GM13977 (cell line): ENCODE measurements at places on chromosomes 11 and 22.

GRCh38 chr22:37491559-37492427 is 5.6 kb upstream of the MFNG start:
- no peak for DNase-seq

GRCh38 chr22:38441620-38442287 is 13.2 kb downstream of the KCNJ4 start:
- no peak for DNase-seq

DNA sequence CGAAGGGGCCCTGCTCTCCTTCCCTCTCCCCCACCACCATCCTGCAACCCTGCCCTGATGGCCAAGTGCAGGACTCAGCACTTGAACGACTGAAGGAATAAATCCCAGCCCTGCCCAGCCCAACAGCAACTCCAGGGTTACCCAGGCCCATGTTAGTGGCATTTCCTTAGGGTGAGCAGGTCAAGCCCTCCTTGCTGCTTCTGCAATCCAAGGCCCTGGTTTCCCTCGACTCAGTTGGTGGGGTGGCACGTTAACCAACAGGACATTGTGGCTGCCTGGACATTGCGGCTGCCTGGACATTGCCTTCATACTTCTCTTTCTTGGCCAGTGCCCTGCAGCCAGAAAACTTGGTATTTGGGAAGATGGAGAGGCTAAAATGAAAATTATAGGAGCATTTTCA is 141.4 kb downstream of the TRIM29 start:
- DNase-seq = no peak

DNA sequence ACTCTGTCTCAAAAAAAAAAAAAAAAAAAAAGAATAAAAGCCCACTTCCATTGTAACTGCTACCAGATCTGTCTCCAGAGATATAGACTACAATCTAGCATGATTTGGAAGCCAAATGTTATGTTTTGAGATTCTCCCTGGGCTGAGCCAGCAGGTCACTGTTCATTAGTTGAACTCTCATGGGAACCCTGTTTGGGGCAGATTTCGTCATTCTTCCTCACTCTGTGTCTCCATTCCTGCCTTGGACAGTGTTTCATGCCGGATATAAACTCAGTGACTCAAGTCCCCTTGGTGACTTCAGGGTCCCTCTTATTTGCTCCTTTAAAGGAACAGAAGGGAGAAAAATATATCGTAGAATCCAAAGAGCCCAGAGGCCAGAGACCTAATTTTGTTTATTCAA is 378.1 kb downstream of the LARGE1 start:
- DNase-seq = no peak

DNA sequence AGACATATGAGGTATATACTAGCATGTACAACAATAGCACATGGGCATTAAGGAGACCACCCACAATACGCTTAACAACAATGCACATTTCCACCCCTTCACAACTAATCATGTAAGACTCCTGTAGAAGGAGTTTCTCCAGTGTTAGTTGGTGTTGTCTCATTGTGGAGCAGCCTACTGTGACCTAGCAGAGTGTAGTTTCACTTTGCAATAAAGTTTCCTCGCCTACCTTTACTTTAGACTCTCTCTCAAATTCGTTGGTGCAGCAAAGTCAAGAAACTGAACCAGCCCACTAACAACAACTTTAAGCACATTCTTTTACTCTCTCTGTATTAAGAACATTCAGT is 863.6 kb downstream of the FAM181B start:
- peak; percentile 4 for DNase-seq

DNA sequence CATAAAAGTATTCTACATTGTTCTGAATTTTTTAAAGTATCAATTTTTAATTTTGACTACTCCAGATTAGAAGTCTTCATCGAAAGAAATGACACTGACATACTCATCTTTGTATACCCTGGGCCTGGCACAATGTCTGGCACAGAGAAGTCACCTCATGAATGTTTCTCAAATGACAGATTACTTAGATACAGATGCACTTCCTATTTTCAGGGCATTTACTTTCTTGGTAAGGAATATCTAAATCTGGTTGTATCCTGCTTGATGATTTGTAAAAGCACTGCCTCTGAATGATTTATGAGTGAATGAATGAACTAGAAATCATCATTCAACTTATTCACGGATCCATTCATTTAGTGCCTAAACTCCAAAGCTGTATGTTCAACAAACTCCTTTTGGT is 1784.7 kb downstream of the LRRC4C start:
- DNase-seq = no peak

DNA sequence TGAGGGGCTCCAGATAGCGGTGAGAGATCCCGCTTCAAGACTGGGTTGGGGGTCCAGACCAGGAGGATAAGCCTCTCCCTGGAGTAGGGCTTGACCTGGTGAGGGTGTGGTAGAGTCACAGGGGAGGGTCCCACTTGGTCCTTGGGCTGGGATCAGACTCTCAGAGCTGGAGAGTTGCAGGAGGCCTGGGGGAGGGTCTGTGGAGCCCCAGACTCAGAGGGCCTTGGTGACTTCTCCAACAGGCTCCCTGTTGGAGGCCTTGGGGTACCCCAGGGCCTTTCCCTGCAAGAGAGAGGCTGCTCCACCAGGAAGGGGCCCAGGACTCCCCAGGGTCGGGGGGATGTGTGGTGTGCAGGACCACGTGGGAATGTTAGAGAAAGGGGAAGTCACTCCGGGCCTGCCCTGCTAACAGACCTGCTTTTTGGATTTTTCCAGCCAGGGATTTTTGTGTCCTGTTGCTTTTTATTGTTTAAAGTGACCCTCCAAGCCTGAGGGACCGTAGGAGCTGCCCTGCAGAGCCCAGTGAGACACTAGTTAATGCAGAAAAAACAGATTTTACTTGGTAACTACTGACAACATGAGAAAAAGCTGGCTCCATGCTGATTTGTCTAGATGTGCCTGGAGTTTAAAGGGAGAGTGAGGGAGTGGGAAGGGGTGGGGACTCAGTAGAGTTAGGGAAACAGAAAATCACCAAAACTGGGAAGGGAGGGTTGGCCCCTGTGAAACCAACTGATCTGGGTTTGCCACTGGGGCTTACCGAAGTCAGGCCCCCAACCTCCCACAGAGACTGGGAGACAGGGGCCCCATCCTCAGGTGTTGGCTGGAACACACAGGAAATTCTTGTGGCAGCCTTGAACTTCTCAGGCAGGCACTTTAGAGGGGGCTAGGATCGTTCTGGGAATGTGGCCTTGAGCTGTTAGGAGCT is 801 bp upstream of the TXNRD2 start:
- peak; percentile 72 for DNase-seq

DNA sequence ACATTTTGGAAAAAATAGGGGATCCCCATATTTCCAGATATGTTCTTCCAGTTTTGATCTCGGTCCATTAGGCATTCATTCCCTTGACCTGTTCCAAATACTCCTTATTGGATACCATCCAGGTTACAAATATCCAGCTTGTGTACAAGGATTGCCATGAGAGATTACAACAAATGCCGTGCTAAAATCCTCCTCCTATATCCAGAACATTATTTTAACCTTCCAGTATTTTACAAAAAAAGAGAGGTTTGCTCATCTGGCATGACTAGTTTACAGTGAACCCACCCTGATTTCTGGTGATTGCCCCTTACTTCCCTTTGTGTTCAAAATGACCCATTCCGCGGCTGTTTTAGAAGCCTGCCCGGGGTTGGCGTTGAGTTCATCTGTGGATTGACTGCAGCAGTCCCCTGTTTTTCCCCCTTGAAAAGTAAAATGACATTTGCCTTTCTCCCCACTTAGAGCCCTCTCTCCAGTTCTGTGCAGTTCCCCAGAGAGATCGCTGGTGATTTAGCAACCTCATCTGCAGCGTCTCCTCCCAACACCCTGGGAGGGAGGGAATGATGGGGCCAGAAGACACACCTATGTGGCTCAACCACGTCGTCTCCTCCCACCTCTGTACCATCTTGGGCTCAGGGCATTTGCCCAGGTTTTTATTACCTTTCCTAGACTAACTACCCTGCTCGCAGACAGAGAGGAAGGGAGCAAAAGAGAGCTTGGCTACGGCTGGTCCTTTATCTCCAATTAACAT is 73.6 kb downstream of the DSCAML1 start:
- no peak for DNase-seq

DNA sequence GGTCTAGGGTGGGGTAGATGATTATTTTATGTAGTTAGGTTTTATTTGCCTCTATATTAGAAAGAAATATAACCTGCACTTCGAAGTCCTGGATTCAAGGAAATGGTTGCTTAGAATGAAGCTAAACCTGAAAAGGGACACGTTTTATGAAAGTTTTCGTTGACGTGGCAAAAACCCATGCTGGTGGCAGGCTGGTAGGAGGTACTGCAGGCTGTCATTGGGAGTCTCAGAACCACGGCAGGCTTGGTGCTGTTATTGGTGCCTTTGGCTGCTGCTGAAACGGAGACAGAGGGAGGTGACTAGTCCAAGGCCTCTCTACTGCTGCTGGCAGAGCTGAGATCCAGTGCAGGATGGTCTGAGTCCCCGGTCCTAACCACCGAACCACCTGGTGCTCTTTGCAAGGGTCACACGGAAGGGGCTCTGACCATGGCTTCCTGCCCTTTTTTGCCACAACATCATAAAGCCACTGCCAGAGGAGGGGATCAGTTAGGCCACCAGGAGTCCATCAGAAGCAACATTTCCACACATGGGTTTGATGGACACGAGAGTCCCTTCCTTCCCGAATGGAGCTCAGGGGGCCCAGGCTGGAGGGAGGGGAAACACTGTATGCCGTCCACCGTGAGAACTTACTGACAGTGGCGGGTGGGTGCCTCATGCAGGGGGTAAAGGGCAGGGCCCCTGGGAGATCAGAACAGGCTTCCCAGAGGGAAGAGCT is 13.4 kb downstream of the CSF2RB start:
- DNase-seq = no peak

DNA sequence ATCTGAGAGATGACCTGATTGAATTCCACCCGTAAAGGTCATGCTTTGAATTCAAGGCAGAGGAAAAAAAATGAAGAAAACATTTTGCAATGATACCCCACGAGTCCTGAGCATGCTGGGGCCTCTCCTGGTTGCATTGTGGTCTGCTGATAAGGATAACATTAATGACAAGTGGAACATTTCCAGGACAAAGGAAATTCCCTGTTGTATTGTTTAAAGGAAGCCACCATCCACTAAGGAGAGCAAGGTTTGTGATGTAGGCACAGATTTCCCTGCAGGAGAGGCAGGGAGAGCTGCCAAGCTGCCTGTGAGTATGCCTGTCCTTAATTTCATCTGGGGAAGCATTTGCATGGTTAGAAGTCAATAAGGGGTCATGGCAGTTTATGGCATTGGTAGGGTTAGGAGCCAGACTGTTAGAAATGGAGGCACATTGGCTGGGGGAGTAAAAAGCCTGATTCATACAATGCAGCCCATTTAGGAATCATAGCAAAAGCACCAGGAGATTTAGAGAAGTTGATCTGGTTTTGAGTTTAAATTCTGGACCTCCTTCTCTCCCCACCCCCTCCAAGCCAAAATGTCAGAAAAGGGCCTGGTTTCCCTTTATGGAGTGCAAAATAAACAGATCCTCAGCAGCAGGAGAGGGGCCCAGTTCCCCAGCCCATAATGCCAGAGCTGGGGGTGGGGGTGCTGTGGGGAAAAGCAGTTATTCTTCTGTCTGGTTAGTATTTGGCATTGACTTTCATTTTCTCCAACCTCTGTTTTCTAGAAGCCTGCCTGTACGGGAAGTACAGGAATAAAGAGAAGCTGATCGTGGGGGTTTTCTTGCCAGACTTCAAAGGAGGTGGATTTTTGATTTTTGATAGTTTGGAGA is 22.1 kb downstream of the FLI1 start:
- DNase-seq = no peak

- no peak for DNase-seq
Measured at GRCh38 chr22:30829901-30830550, 135.4 kb downstream of the OSBP2 start.

DNA sequence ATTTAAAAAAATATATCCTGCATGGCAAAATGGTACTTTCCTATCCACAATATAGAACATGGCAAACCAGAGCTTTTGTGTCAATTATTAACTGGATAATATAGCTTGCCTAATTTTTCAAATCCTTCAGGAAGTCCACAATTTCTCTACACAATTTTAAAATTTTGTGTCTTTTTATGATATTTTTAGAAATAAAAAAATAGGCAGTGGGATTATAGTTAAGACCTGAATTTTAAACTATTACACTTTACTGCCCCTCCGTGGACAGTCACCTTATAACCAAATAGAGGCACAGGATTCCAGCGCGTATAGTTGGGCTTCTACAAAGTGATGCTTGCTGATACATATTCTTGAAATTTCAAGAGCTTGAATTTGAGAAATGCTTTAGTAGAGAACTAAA is 2.1 kb upstream of the DMC1 start:
- peak; percentile 53 for DNase-seq

- DNase-seq = no peak
Measured at GRCh38 chr11:78654071-78654470, 79.4 kb upstream of the NARS2 start.

DNA sequence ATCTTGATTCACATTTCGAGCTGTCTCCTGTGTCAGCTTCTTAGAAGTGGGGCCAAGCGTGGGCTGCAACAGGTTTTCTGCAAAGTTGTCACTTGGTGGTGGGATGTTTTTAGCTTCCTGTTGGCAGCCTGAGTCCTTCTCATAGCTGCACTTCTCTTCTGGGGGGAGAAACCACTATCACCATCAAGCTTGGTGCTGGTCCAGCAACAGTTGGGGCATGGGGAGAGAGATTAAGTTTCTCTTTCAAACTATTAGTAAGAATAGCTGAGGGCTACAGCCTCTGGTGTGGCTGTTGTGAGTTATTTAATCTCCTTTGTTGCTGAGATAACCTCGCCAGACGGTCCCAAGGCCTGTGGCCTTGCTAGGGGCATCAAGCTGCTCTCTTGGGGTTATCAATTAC is 123.3 kb upstream of the CRYBB3 start:
- DNase-seq = no peak

GRCh38 chr11:100942016-100942415 is 187.6 kb downstream of the PGR start:
- no peak for DNase-seq

DNA sequence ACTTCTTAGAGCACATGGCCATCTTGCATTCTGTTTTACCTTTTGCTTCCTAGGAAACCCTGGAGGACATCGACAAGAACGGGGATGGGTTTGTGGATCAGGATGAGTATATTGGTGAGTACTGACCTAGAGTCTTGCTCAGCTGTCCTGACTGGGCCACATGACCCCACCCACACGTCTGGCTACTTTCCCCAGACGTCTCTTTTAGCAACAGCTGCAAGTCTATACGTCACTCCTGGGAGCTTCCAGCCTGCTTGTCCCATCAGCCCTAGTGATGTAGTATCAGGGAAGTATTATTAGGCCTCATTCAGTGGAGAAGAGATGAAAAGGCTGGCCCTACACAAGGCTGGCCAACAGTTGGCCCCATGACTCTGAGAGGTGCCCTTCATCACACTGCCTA is 9.6 kb downstream of the RCN1 start:
- DNase-seq = no peak

- no peak for DNase-seq
Measured at GRCh38 chr11:112881461-112881860, 79.8 kb upstream of the NCAM1 start.

DNA sequence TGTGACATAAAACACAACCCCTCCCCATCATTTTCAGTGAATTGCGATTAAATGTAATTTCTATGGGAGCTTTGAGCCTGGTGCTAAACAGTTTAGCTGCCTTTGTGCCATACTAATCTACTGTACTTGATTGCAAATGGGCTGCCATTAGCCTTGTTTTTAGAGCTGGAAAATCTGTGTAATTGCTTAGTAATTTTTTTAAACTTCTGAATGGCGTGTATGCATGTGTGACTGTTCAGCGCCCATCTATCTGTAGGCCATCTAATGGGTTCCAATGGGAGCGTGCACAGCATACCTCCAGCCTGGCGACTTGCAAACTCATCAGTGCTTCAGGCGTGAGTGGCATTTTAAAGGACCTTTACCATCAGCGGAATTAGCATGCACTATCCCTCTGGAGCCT is 142.7 kb upstream of the KIRREL3 start:
- no peak for DNase-seq
